Stimulated activated CD8-positive, alpha-beta memory T cell treated with anti-CD3 and anti-CD28 coated beads, Interleukin-2, amount 100 ng/mL, for 1 hour (primary cell): ENCODE measurements at places on chromosomes 1 and 21.

DNA sequence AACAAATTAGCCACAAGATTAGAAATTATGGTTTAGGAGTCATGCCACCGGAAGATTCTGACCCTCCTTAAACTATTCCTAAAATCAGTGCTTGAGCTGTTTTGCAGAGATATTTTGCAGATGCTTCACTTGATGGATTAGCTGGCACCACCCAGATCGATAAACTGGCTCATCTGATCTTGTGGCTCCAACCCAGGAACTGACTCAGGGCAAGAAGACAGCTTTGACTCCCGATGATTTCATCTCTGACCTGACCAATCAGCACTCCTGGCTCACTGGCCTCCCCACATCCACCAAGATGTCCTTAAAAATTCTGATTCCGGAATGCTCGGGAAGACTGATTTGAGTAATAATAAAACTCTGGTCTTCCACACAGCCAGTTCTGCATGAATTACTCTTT is 221.6 kb downstream of the RHOU start:
- DNase-seq, result no peak

DNA sequence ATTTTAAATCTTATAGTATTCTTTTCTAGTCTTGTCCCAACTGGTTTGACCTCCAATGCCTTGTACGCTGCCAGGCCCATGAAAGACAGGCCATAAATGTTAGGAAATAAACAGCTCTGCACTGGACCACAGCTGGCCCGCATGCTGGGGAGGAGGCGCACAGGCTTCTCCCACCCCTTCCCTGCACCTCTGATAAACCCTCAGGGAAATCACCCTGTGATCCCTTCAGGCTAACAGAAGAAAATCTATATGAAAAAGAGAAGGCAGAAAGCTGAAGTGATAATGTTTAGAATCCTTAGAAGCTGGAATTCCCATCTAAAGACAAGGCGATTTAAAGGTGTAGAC is 41.5 kb downstream of the COLGALT2 start:
- DNase-seq, result no peak

DNA sequence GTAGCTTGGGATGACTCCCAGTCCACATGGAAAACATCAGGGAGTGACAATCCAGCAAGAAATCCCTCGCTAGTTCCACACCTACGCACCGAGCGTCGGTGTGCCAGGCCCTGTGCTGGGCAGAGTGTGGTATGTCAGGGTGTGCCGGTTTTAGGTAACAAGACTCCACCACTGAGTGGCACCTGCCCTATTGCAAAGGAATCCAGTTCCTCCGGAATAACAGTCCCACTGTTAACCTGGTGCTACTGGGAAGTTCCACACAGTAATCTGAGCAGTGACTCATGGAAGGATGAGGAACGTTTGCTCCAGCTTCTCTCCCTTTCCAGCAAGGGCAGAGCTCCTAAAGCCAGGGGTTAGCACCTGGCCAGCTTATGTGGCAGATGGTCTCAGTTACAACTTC is 14.3 kb downstream of the RNF207 start:
- DNase-seq, result no peak

DNA sequence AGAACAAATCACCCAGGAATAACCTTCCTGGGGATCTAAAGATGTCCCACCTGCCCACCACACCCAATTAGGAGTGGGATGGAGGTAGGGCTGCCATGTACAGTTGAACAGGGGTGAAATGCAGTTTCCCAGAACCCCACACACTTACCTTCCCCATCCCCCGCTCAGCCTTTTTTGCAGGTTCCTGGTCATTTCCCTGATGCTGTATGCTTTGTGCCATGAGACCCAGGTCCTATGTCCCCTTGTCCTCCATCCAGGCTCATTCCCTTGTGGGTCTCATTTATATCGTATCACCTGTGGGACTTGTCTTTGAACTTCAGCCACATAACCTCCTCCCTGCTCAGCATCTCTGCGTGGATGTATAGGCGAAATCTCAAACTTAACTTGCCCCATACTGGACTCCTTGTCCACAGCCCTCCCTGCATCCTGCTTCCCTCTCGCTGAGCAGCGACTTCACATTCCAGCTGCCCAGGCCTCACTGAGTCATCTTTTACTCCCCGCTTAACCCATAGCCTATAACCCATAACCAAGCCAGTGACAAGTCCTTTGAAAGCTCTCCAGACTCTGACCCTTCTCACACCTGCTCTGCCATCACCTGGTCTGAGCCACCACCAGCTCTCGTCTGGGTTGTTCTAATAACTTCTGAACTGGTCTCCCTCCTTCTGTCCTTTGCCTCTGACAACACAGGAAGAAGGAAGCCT is 4.7 kb downstream of the LDLRAD2 start:
- DNase-seq, result no peak

DNA sequence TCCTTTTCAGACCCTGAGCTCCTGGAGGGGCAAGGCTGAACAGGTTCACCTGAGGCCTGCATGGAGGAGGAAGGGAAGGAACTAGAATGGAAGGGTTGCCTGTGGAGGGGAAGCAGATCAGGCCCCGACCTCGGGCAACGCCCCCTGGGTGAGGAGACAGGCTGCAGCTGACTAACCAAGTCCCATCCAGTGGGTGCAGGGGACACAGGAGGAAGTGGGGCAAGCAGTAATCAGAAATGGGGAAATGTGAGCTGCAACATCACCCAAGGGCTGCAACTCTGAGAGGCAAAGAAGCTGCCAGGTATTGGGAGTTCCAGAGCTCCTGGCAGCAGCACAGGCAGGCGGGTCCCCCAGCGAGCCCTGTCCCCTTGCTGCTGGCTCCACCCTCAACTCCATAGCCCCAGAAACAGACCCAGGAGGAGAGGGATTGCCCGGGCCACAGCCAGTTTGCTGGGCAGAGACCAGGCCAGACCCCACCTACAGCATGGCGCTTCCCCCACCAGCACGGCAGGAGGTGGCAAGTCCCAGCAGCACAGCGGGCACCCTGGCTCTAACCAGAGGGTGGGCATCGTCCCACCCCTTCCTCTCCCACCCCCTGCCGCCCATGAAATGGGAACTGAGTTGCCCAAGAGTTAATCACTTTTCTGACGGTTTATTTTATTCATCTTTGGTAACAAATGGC is 38.5 kb downstream of the MRPL37 start:
- no peak for DNase-seq

GRCh38 chr21:24423546-24423945 is 1183.7 kb downstream of the MRPL39 start:
- no peak for DNase-seq

DNA sequence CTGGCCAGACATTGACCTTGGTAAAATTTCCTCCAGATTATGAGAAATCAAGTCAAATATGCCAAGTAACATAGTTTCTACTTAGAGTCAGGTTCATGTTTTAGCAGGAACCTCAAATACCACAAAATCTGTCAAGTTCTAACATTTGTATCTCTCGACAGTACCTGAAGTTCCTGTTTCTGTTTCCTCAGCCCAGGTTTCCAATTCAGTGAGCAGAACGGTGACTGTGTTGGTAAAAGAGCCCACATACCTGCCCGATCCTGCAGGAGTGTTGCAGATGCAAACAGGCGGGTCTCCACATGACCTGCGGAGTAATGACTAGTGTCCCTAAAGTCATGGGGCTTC is 57.9 kb upstream of the LGALS8 start:
- DNase-seq, result no peak

DNA sequence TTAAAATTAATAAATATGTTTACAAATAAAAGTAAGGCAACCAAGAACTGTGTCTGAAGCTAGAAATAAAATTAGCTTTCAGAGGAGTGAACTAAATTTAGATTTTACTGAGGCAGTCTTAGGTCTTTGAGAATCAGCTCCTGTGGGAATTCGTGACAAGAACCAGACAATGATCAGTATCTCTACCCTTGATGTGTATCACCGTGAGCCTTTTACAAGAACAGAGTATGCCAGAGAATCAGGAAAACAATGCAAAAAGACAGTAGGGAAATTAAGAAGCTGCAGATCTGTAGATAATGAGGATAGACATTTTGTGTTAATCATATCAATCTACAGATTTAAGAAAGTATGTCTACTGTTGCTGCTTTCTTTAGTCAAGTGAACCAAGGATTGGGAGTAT is 351.0 kb downstream of the COL11A1 start:
- no peak for DNase-seq

- no peak for DNase-seq
Observed at GRCh38 chr1:11786168-11786567, 19.6 kb downstream of the MTHFR start.

DNA sequence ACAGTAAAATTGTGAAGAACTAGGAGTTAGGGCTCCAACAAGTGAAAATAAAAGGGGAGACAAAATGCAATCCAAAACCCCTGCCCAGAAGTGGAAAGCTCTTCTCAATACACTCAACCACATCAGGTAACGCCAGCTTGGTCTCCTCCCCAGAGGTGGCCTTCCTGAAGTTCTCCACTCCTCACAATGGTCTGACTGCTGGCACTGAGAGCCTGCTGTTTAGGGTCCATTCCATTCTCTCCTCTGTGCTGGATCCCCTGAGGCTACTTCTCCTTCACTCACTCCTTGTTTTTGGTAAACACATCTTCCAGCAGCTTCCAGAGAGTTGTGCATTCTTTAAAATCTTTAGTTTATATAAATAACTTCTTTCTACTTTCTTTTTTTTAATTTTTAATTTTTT is 189.5 kb downstream of the KCNT2 start:
- DNase-seq, result no peak

DNA sequence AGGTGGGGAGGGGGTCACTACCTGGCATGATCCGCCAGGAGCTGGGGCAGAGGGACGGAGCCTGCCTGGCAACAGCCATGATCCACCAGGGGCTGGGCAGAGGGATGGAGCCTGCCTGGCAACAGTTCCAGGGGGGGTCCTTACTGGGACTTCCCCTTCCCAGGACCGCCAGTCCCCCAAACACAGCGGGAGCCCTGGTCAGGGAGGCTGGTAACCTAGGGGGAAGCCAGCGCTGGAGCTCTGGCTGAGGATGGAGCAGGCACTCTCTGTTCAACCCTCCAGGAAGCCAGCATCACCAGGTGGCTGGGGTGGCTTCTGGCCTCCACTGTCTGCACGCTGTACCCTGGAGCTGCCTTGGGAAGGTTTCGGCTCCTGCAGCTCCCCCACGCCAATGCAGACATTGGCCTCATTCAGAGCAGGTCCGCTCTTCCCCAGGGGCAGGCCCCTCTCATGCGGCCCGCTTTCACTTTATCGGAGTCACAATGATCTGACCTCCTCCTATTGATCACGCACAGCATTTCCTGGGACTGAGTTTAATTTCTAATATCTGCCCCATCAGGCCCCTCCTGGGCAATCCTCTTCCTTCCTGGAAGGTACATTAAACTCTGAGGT is 68.4 kb upstream of the ABCG1 start:
- DNase-seq, result no peak

GRCh38 chr21:27047658-27048314 is 80.9 kb upstream of the ADAMTS5 start:
- DNase-seq, result no peak

- no peak for DNase-seq
Observed at GRCh38 chr1:225879521-225880221, 2.5 kb downstream of the TMEM63A start.

- no peak for DNase-seq
Observed at GRCh38 chr1:17875882-17876280, 120.7 kb downstream of the ACTL8 start.

GRCh38 chr1:162699366-162699765 is 67.1 kb downstream of the DDR2 start:
- DNase-seq, result no peak

GRCh38 chr1:8302081-8302956 is 15.6 kb upstream of the SLC45A1 start:
- no peak for DNase-seq

DNA sequence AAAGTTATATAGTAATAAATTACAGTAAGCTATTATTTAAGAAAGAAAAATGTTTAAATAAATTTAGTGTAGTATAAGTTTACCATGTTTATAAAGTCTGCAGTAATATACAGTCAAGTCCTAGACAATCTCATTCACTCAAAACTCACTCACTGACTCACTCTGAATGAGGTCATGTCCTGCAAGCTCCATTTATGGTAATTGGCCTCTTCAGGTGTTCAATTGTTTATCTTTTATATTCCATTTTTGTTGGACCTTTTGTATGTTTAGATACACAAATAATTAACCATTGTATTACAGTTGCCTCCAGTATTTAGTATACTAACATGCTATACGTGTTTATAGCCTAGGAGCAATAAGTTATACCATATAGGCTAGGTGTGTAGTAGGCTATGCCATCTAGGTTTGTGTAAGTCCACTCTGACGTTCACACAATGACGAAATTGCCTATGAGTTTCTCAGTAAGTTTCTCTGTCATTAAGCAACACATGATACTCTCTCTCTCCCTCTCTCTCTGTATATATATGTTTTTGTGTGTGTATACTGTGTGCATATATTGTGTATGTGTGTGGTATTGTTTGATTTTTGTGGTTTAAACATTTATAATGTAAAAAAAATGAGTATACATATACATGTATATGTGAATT is 161.2 kb downstream of the NCAM2 start:
- DNase-seq, result no peak

- no peak for DNase-seq
Observed at GRCh38 chr21:44263221-44263760, 1.6 kb upstream of the DNMT3L start.

DNA sequence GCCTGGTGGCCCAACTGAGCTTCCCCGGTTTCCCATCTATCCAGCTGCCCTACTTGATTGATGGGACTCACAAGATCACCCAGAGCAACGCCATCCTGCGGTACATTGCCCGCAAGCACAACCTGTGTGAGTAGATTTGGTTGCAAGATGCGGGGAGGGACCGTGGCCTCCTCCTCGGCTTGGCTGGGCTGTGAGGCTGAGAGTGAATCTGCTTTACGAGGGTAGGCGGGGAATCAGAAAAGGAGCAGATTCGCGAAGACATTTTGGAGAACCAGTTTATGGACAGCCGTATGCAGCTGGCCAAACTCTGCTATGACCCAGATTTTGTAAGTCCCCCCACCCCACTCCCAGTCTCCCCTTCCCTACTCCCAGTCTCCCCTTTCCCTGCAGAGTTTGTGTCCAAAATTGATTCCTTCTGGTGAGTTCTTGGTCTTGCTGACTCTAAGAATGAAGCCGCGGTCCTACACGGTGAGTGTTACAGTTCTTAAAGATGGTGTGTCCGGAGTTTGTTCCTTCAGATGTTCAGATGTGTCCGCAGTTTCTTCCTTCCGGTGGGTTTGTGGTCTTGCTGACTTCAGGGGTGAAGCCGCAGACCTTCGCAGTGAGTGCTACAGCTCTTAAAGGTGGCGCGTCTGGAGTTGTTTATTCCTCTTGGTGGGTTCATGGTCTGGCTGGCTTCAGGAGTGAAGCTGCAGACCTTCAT is 1.5 kb downstream of the GSTM2 start:
- DNase-seq, result no peak

DNA sequence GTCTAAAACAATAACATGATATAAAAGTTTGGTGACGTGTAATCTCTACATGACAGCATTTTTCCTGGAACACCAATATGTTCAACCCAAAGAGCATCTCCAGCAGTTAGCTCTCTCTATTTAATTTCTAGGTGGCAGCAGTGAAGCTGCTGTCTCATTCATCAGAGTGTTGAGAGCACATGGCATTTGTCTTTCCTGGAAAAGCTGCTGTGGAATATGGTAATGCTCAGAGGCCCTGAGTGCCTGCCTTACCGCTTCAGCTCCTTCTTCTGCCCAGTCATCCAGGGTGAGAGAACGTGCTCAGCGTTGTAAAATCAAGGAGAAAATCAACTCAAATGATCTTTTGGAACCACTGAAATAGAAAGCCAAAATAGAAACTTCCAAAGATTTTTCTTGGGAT is 640.7 kb downstream of the ADGRL2 start:
- no peak for DNase-seq

- DNase-seq, result no peak
Observed at GRCh38 chr1:17674726-17675500, 80.2 kb upstream of the ACTL8 start.

GRCh38 chr1:109498161-109498801 is 4.4 kb downstream of the CYB561D1 start:
- no peak for DNase-seq
